GM04504 (cell line): ENCODE measurements at places on chromosomes 12 and 14.

- no peak for DNase-seq
These were observed 4.5 kb downstream of the ARHGEF40 start for GRCh38 chr14:21074398-21075272.

DNA sequence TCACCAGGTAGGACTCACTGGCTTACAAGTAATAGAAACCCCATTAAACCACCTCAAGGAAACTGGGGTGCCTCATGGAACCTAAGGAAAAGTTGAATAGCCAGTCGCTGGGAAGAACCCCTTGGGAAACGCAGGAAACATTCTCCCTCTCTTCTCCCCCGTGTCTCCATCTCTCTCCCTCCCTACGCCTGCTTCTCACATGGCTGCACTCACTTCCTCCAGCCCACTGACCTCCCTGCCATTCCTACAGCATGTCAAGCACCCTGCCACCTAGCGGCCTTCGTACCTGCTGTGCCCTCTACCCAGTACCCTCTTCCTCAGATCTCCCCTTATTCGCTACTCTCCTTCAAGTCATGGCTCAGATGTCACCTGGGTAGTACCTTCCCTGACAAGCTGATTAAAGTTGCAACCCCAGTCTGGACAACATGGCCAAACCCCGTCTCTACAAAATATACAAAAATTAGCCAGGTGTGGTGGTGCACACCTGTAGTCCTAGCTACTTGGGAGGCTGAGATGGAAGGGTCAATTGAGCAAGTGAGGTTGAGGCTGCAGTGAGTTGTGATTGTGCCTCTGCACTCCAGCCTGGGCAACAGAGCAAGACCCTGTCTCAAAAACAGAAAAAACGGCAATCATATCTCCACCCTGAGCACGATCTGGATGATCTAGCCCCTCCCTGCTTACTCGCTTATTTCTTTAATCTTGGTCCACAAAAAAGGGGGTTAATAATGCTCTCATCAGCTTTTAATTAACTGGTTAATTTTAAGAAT lies 6.4 kb upstream of the DTX1 start:
- no peak for DNase-seq

- DNase-seq = no peak
These were observed 46.9 kb downstream of the BTG1 start for GRCh38 chr12:92098594-92099380.

DNA sequence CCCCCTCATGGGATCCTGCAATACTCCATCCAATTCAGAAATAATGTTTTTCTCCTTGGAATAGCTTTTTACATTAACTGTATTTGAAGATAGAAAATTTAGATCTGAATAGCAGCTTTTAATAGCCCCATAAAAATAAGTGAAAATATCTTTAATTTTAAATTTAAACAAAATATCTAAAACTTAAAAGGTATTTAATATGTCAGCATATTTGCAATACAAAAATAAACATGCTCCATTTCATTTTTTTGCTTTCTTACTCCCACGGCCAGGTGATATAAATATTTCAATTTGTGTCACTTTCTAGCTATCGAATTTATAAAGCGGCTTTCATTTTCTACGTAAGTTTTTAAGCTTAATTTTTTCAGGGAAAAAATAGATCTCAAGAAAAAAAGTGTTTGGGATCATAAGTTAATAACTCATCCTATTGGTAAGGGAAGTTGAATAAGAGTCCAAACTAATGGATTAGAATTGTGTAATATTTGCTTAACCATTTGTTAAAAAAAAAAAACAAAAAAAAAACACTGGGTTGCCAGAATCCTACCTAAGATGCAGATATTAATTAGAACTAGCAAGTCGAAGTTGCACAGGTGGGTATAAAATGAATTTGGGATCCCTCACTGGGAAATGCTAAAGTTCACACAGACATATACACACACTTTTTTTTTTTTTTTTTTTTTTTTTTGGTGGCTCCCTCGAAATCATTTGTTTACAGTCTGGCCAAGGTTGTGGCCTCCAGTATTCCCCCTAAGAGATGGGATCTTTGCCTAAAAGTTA lies 47.6 kb downstream of the PPP2R5C start:
- no peak for DNase-seq

GRCh38 chr12:57781244-57781643 lies 1.3 kb upstream of the TSFM start:
- DNase-seq = no peak

GRCh38 chr14:31484754-31485153 lies 3.1 kb downstream of the GPR33 start:
- DNase-seq = no peak

DNA sequence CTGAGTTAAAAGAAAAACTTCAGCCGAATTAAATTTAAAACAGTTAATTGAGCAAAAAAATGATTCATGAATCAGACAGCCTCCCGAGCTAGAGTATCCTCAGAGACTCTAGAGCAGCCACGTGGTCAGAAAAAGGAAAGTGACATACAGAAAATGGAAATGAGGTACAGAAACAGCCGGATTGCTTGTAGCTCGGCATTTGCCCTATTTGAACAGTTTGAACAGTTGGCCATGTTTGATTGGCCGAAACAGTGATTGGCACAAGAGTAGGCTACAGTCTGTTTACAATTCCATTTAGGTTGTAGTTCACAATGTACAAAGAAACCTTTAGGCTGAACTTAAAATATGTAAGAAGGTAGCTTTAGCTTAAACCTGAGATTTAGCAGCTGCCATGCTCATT lies 12.9 kb upstream of the OXA1L start:
- no peak for DNase-seq

DNA sequence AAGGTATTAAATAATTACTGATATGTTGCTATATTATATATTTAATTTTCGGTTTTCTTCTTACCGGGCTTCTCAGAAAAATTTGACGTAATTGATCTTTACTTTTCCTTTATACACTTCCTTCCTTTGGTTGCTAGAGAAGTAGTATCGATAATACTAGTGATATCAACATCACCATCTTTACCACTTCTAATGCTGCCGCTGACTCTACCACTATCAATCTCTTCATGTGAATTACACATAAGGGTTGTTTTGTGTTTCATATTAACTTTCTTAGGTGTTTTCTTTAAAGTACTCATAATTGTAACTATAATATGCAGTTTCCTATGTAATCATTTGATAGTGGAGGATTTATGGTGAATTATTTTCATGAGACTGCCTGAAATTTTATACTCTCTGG lies 30.9 kb upstream of the KLRF1 start:
- no peak for DNase-seq

DNA sequence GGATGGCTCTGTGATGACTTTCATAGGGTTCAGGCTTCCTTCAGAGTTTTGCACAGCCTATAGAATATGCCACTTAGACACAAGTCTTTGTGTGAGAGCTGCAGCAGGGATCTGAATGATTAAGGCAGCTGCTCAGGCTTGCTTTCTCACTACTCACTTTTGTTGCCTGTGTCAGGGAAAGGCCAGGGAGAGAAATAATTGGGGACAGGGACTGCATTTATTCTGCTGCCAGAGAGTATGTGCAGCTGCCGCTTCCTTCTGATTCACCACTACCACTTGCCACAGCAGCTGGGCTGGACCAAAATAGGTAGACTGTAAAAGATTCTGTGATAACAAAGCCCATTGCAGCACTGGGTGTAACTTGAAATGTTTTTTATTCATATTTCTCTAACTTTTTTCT lies 49.7 kb downstream of the TRMT5 start:
- no peak for DNase-seq

DNA sequence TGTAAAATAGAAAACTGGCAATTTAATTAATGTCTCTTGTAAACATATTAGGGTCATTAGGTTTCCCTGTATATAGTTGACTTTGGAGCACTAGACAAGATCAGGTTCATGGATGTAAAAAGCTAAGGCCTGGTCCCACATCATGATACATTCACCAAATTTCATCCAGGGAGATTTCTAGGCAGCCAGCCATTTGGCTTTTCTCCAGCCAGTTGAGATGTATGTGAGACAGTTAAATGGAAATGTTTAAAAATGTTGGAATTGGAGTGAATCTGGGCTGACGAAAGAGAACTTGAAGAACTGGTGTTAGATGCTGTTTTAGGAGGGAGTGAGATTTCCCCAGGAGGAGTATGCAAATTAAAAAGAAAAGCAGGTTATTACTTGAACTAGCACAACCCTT lies 41.8 kb upstream of the CLEC14A start:
- DNase-seq = no peak

DNA sequence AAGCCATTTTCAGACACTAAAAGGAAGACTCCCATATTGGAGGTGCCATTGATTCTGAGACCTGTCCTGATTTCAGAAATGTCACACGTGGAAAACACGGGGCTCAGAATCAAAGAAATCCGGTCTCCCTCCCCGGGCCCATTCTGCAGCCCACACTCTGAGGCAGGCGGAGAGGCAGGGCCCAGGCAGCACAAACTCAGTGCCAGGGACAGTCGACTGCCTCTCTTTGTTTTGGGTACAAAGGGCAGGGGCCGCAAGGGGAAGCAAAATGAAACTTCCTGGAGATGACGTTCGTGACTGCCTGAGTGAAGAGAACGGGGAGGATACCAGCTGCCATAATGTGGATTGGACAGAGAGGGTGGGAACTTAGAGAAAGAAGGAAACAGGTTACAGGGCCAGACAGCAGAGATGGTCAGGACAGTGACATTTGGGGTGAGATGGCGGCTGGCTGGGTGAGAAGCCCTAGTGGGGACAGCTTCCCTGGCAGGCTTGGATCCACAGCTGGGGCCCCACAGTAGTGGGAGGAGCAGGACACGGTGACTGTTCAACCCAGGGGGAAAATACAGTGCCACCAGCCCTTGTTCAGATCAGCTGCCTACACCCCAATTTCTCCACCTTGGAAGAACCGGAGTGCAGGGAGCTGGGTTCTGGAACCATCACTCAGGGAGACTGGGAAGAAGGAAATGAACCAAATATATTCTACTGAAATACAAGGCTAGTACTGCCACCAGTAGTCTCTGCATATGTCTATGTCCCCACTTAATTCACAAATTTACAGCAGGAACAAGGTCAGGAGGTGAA lies 8.1 kb downstream of the GAPDH start:
- DNase-seq = no peak

GRCh38 chr12:68310370-68310769 lies 21.8 kb downstream of the MDM1 start:
- DNase-seq = peak; percentile 58

- no peak for DNase-seq
These were observed 23.2 kb upstream of the PTGDR start for GRCh38 chr14:52244328-52244727.

GRCh38 chr12:41344776-41345470 lies 156.8 kb downstream of the PDZRN4 start:
- no peak for DNase-seq

GRCh38 chr12:101563212-101563611 lies 31.6 kb upstream of the MYBPC1 start:
- no peak for DNase-seq

DNA sequence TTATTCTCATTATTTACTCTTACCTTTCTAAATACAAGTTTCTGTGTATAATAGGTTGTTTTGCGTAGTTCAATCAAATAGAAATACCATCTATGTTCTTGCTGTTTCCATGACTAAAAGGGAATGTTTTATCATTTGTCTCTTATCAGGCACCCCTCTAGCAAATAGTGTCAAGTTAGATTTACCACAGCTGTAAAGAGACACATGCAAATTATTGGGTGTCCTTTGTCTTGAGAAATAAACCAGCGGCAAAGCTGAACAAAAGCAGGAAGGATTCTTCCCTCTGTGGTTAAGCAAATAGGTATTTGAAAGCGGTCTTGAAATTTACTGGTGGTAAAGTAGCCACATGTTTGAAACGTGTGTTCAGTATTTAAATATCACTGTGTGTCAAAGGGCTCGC lies 405.9 kb downstream of the TMTC2 start:
- no peak for DNase-seq

DNA sequence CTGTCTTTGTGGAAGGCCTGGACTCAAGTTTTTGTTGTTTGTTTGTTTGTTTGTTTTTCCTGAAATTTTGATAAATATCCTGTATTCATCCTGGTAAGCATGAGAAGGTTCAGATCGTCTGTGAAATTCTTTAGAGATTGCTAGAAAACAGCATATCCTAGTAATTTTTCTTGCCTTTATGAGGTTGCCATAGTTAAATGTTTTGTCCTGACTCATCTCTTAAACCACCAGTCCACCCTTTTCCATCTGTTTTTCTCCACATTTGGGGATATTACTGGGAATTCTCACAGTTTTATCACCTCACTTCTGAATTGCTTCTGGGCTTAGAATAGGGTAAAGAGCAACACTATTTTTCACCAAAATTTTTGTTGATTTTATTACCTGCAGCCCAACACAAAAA lies 248.3 kb downstream of the FBXL14 start:
- peak; percentile 72 for DNase-seq

DNA sequence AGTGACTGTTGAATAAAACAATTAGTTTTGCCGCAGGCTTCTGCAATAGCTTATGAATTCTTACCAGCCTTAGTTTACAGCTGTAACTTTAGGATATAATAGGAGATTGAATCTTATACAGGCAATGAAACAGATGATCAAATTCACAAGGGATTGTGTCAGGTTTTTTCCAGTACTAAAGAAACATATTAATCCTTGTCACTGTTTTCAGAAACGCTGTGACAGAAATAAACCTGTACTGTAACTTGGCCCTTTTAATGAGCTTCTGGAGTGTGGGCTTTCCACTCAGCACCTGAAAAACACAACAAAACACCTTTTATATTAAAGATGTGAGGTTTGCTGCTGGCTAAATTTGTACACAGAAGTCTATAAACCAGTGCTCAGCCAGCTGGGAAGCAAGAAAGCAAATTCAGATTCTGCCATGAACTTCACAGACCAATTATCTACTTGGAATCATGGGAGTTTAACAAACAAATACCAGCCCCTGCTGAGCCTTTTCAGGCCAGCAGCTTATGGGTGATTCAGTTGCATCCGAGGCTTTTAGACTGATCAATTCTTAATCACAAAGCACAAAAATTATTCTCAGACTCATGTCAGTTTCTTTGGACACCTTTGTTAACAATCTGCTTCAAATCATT lies 109.5 kb downstream of the FOXG1 start:
- no peak for DNase-seq

DNA sequence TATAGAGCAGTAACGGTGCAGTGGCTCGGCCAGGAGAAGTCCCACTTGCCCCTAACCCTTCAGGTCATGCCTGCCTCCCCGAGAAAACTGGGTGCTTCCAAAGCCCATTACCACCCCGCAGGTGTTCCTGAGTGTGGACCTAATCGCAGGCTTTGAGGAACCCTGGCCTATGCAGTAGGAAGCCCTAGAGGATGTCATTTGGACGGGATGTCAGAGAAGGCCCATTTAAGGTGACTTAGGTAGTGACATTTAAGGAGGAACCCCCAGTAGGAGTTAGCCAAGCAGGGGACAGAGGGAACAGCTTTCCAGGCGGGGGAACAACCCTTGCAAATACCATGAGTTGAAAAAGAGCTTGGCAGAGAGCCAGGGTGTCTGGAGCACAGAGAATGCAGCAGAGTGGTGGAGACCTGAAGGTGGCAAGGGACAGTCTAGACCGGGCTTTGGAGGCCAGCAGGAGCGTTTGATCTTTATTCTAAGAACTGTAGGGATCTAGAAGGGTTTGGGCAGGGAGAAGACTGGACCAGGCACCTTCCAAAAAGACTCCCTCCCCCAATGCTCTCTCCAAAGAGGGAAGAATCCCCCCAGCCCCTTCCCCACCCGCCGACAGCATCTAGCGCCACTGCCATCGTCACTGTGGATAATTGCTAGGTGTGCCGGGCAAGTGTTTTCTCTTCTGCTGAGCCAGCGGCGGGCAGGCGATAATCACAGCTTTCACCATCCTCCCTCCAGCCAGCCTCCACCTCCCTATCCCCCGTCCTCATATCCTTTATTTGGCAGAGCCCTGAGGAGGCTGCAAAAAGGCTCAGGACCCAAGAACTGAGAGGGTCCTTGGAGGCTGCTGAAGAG lies 33.3 kb upstream of the BEGAIN start:
- DNase-seq = no peak
